Renal cortex interstitium (tissue), 15 donors: ENCODE measurements at places on chromosomes 13 and 19. TPM values are rescaled to one million over a fixed set of nuclear protein-coding genes. Genes with fewer than 3 reads are reported as not detected.

ZFP82 gene
- 15.5 TPM for polyA plus RNA-seq

IL27RA gene
- polyA plus RNA-seq: 4.6 TPM

LRRC25 gene
- 0.75 TPM for polyA plus RNA-seq

PLVAP gene
- 142 TPM for polyA plus RNA-seq

TARM1 gene
- polyA plus RNA-seq: 0.17 TPM

RDH8 gene
- polyA plus RNA-seq: not detected

PLK5 gene
- polyA plus RNA-seq: 0.45 TPM

LILRB4 gene
- 0.61 TPM for polyA plus RNA-seq
